LNCaP clone FGC (cell line): ENCODE measurements at places on chromosomes 7 and 10.

GRCh38 chr7:123432601-123433000 is 101.8 kb downstream of the IQUB start:
- DNase-seq, result no peak

DNA sequence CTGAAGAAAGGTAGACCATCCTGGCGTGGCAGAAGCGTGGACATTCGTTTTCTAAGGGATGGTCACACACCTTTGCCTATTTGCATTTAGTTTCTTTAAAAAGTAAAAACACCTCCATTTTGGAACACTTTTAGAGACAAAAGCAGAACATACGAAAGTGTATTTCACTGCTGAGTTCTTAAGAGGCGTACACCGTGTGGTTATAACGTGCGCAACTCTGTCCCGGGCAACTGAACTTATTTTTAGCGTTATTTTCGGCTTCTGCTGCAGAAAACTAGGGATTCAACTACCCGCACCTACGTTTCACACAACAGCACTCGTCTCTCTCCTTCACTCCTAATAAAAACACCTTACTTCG is 557 bp upstream of the LSM8 start:
- no peak for DNase-seq

DNA sequence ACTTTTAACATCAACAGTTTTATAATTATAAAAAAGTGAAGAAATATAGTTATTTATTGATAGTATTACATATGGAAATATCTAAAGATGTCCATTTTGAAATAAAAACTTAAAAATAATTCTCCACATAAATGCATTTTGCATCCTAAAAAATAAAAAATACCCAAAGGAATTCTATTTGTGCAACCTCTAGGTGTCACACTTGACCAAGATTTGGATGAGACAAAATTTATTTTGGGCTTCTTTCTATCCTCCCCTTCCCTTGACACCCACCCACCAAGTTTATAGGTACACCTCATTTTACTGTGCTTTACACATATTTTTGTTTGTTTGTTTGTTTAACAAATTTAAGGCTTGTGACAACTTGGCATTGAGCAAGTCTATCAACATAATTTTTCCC is 3.3 kb upstream of the THSD7A start:
- DNase-seq, result no peak

- no peak for DNase-seq
Observed at GRCh38 chr7:27994639-27995038, 186.0 kb downstream of the JAZF1 start.

- DNase-seq, result no peak
Observed at GRCh38 chr7:148253629-148254028, 336.9 kb upstream of the C7orf33 start.

GRCh38 chr7:144827621-144828020 is 8.2 kb downstream of the TPK1 start:
- DNase-seq, result no peak

- no peak for DNase-seq
Observed at GRCh38 chr10:28331066-28331465, 28.2 kb upstream of the MPP7 start.

DNA sequence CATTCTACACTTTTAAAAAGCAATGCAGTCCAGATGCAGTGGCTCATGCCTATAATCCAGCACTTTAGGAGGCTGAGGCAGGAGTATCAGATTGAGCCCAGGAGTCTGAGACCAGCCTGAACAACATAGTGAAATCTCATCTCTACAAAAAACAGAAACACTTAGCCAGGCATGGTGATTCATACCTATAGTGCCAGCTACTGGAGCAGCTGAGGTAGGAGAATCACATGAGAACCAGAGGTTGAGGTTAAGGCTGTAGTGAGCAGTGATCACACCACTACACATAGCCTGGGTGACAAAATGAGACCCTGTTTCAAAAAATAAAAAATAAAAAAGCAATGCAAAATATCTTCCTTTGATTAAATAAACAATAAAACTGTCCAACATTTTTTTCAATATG is 205.2 kb downstream of the GRM8 start:
- DNase-seq, result no peak

- DNase-seq, result no peak
Observed at GRCh38 chr10:133528845-133529575, 1.8 kb downstream of the CYP2E1 start.

GRCh38 chr7:2030475-2031450 is 202.0 kb downstream of the MAD1L1 start:
- DNase-seq, result no peak
